SHP77 (cell line): ENCODE measurements at places on chromosomes 1 and 21.

GRCh38 chr1:74767490-74767889 lies 34.5 kb downstream of the TYW3 start:
- peak; percentile 9 for DNase-seq

- DNase-seq: no peak
These were observed 70.9 kb downstream of the VPS13D start for GRCh38 chr1:12300706-12301105.

DNA sequence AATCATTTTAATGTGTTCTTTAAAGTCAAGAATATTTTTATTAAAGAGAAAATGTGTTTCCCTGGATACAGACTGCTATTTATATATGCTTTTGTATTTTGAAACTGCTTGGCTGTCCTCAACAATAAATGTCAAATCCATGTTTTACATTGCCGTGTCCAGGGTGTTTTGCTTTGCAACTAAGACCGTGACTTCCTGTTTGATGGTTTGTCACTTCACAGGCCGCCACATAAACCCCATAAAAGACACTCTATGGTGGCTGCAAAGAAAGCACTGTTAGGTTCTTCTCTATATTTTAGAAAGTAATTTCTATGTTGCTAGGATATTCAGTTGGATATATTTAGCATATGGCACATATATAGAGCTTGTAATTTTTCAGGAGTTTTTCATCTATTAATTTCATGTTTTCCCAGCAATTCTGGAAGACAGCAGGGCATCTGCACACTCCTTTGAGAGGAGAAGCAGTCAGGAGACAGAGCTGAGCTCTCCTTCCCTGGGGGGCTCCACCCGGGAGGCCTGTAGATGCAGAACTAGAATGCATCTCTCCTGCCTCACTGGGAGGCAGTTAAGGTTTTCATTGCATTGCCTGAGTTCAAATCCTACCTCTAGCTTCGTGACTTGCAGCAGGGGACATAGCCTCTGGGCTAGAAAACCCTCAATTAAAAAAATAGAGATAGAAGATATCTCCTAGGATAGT lies 33.1 kb downstream of the PRDM2 start:
- DNase-seq: no peak

DNA sequence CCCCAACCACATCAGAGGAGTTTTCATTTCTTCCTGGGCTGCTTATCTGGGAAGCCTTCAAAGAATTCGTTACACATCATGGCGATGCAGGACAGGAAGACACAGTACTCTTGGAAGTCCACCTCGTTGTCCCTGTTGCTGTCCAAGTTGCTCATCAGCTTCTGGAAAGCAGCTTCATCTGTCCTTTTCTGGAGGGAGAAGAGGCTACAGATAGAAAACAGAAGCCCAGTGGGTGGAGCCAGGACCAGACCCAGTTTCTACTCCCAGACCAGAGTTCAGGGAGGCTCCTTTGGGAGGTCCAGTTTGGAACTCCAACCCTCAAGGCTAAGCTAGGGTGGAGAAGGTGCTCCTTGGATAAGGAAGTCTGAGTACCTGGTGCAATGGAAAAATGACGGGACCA lies 1.9 kb downstream of the S100A4 start:
- no peak for DNase-seq

DNA sequence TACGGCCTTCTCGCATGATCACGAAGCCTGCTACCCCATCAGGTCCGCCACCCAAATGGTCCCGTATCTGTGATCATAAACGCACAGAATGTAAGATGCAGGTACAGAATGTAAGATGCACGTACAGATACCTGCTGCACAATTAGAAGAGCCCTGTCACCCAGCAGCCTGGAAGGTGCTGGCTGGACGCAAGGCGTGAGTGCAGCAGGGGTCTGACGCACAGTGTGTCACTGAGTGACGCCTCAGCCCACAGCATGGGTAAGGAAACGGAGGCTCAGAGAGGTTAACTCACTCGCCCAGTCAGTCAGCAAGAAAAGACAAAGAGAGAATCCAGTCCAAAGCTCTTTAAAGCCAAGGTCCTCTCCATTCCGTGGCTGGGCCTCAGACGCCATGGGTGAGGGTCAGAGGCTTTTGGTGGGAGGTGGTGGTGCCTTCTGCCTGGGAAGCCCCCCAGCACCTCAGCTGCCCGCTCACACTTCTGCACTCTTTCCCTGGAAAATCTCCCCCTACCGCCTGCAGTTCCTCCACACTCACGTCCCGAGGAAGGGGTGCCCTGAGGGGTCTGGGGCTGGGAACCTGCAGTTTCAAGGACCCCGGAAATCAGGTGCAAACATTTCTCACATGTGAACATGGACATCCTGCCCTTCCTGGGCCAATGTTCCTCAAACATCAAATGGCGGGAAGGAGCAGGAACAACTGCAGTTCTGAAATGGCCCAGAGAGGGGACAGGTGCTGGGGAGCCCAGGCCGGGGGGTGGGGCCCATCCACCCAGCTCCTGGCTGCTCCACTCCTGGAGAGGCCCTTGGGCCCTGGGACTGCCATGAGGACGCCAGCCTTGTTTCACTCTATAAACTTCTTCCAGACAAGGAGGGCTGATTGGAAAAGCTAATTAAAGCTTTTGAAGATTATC lies 59.4 kb downstream of the SLC66A1 start:
- DNase-seq: no peak

- DNase-seq: no peak
These were observed 2.7 kb downstream of the RORC start for GRCh38 chr1:151828921-151829320.

GRCh38 chr1:203182387-203182953 lies 4.0 kb downstream of the CHI3L1 start:
- no peak for DNase-seq

DNA sequence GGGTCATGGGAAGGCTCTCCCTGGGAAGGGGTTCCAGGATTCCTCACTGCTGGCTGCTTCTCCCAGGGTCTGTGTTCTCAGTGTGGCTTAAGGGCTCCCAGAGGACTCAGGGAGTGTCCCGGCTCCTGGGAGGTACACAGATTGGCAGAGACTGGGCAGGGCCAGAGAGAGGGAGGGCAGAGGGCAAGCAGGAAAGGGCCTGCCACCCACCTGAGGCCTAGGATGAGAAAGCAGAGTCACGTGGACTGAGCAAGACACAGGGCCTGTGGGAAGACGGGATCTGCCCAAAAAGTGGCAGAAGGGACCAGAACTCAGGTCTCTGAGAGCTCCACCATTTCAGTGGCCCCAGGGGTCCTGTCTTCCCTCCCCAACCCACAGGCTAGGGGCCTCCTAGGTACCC lies 871 bp downstream of the SLFNL1 start:
- DNase-seq: no peak

DNA sequence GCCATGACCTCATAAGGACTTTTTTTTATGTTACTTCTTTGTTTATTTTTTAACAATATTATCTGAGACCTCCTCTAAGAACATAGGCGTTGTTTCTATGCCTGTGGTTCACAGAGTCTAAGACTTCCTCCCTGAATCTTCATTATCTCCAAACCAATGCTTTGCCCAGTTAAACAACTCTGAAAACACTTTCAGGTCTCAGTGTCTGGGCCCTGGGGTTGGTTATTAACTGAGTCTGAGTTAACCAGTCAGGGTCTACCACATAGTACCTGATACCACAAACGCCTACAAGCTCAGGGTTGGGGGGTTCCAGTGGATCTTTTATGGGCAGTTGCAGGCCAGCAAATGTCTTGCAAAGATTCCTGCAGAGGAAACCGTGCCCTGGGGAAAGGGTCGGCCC lies 138.2 kb downstream of the AJAP1 start:
- DNase-seq: no peak

GRCh38 chr1:45604239-45604638 lies 19.6 kb downstream of the CCDC17 start:
- DNase-seq: no peak

GRCh38 chr21:17848228-17848627 lies 29.1 kb upstream of the C21orf91 start:
- no peak for DNase-seq

GRCh38 chr1:45843474-45843905 lies 40.1 kb downstream of the MAST2 start:
- DNase-seq: no peak

DNA sequence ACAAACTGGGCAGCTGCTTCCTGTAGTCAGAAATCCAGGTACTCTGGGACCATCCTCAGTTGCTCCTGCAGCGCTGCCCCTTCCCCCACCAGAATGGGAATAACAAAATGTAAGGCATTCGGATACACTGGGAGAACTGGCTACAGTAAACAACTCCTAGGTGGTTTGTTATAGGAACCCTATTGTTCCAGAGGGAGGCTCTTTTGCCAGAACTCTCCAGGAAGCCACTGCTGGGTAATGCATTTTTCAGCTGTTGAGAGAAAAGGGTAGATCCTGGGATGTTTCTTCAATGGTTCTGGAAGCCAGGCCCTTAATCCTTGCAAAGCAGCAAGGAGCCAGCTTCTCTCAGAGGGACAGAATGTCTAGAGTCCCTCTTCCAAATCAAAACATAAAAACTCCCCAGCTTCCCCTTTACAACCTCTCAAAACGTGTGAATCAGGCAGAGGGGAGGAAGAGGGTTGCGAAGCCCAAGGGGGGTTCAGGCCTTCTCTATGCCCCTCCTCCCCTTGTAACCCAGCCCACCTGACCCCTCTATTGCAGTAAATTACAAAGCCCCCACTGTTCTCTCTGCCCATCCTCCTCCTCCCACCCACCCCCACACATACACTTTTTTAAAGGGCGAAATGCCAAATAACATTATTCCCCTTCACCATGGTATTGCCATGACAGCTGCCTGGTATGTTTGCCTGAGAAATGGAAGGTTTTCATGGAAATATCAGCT lies 29.1 kb downstream of the PLPP3 start:
- DNase-seq: no peak

DNA sequence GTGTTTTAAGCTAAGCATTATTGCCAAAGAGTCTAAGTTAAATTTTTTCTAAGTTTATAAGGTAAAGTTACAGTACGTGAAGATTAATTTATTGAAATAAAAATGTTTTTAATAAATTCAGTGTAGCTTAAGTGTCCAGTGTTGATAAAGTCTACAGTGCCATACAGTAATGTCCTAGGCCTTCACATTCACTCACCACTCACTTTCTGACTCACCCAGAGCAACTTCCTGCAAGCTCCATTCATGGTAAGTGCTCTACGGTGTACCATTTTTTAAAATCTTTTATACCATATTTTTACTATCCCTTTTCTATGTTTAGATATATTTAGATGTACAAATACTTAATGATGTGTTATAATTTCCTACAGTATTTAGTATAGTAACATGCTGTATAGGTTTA lies 173.2 kb downstream of the CACNA1E start:
- DNase-seq: no peak
